Large intestine (tissue), 12 donors: ENCODE measurements at places on chromosomes 5 and 9.

GRCh38 chr9:134570151-134570621 is 71.4 kb upstream of the COL5A1 start:
- no peaks in the 10 kb centered on the region for H3K27me3 ChIP-seq
- no peak overlapping the region for H3K27ac ChIP-seq
- H3K36me3 ChIP-seq, result no peaks in the 10 kb centered on the region

- H3K36me3 ChIP-seq, result peaks cover 13% of the 10 kb centered on the region
- no peaks in the 10 kb centered on the region for H3K4me1 ChIP-seq
- H3K27me3 ChIP-seq, result no peaks in the 10 kb centered on the region
- no peak overlapping the region for H3K27ac ChIP-seq
These were observed 245.8 kb downstream of the CRB2 start for GRCh38 chr9:123601828-123602227.

GRCh38 chr5:148746826-148747535 is 79.4 kb upstream of the ADRB2 start:
- no peaks in the 10 kb centered on the region for H3K4me1 ChIP-seq
- no peak overlapping the region for H3K4me3 ChIP-seq
- no peak overlapping the region for H3K27ac ChIP-seq
- no peak for DNase-seq
- H3K36me3 ChIP-seq, result no peaks in the 10 kb centered on the region
- H3K27me3 ChIP-seq, result no peaks in the 10 kb centered on the region

GRCh38 chr5:154058055-154059038 is 19.6 kb downstream of the MFAP3 start:
- H3K36me3 ChIP-seq, result peaks cover 12% of the 10 kb centered on the region
- no peaks in the 10 kb centered on the region for H3K27me3 ChIP-seq

GRCh38 chr9:8815931-8816330 is 1016.4 kb upstream of the DMAC1 start:
- no peaks in the 10 kb centered on the region for H3K4me1 ChIP-seq
- H3K27me3 ChIP-seq, result no peaks in the 10 kb centered on the region
- H3K4me3 ChIP-seq, result no peak overlapping the region
- DNase-seq, result no peak
- no peak overlapping the region for H3K27ac ChIP-seq
- no peaks in the 10 kb centered on the region for H3K36me3 ChIP-seq

DNA sequence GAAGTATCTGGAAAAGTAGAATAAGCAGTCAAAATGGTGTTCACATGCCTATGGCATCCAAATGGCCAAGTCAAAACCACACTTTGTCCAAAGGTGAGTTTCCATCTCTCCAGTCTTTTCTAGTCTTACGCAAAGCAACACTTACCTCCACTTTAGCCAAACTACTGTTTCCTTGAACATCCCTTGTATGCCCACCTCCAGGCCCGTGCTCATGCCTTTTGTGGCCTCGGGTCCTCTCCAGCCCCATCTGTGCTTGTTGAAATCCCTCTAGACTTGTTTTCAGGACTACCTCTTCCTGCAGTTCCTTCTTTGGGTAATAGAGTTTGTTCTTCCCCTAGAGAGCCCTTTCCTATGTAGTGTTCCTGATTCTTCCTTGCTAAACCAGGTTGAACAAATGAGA is 61.0 kb downstream of the ANGPTL2 start:
- DNase-seq, result no peak
- no peak overlapping the region for H3K4me3 ChIP-seq
- H3K27ac ChIP-seq, result no peak overlapping the region

DNA sequence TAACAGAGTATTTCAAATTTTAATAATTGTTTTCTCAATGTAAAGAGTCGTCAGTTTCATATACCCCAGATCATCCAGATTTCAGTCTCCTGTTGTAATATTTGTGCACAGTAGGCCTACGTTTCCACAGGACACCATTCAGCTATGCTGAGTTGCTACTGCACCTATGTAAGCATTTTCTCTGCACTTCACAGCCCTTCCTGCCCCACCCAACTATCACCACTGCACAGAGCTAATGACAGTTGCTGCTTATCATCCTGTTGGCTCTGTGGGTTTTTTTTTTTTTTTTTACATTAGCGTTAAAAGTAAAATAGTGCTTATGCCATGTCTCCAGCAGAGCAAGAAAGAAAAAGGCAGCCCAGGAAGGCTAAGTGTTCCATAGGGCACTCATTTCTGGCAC is 5.9 kb upstream of the PRKACG start:
- H3K27me3 ChIP-seq, result no peaks in the 10 kb centered on the region
- DNase-seq, result peak; percentile 35
- H3K27ac ChIP-seq, result no peak overlapping the region
